Right ventricle myocardium superior (tissue), 1 donor: ENCODE measurements at places on chromosomes 2 and 18. TPM values are rescaled to one million over a fixed set of nuclear protein-coding genes. Genes with fewer than 3 reads are reported as not detected.

DNA sequence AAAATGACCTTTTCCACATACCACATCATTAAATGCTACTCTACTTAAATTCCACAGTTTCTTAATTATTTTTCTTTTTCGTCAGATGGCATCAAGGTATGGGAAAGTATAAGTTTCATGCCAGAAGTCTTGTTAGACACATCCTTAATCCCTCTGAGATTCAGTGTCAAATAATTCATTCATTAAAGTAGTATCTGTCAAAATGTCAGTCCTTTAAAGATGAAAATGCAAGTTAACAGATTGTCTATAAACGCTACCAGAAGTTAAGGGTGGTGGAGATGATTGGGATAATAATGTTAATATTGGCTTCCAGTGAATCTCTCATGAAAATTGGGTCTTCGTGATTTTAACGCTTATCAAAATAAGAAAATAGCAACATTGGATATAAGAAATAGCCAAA lies 504.2 kb upstream of the LINC00305 start:
- DNase-seq: no peak

DNA sequence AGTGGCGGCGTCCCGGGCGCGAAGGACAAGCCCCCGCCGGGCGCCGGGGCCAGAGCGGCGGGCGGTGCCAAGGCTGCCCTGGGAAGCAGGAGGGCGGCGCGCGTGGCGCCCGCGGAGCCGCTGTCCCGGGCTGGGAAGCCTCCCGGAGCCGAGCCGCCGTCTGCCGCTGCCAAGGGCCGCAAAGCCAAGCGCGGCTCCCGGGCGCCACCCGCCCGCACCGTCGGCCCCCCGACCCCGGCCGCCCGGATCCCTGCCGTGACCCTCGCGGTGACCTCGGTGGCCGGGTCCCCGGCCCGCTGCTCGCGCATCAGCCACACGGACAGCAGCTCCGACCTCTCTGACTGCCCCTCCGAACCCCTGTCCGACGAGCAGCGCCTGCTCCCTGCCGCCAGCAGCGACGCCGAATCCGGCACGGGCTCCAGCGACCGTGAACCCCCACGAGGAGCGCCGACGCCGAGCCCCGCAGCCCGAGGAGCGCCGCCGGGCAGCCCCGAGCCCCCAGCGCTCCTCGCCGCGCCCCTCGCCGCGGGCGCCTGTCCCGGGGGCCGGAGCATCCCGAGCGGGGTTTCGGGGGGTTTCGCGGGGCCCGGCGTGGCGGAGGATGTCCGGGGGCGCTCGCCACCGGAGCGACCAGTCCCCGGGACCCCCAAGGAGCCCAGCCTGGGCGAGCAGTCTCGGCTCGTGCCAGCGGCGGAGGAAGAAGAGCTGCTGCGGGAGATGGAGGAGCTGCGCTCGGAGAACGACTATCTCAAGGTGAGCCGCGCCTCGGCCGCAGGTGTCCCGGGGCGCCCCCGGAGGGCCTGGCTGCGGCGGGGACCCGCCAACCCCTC lies 820 bp downstream of the MTCL1 start:
- peak; percentile 44 for DNase-seq

GRCh38 chr2:233672886-233673285 lies 1.2 kb downstream of the UGT1A9 start:
- no peak for DNase-seq

DNA sequence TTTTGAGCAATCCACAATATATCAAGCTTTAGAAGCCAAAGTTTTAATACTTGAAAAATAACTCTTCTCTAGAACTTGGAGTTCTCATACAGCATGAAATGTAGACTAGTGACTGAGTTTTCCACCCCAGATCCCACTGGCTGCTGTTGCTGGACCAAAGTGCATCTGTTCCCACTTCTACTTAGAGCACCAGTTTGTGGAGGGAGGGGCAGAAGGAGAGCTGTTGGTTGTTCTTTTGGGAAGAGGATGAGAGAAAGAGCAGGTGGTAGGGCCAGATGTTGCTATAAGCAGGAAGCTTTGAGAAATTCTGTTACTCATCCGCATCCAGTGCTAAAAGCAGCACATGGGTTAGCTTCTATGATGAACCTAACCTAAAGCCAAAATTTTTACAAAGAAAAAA lies 59.0 kb downstream of the MBD2 start:
- DNase-seq: no peak

GRCh38 chr18:63046375-63046774 lies 273.2 kb downstream of the BCL2 start:
- no peak for DNase-seq

DNA sequence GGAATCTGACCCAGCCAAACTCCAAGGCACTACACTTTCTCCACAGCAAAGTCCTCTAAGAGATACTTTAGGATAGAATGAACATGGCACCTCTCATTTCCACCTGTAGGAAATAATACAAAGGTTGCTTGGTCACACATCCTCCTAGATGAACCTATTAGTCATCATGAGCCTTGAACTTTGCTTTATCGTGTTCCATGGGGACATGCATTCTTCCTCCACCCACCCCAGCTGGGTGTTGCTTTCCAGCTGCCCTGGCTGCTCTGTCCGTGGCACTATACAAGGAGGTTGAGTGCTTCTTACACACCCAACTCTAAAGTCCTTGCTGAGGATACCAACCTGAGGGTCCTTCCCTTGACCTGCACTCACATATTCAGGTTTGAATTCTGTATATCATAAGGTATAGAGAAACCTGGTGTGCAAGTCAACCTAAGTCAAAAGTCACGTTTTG lies 52.7 kb downstream of the SPRED2 start:
- DNase-seq: no peak

- no peak for DNase-seq
Observed at GRCh38 chr2:136531731-136532130, 233.6 kb upstream of the THSD7B start.

DNA sequence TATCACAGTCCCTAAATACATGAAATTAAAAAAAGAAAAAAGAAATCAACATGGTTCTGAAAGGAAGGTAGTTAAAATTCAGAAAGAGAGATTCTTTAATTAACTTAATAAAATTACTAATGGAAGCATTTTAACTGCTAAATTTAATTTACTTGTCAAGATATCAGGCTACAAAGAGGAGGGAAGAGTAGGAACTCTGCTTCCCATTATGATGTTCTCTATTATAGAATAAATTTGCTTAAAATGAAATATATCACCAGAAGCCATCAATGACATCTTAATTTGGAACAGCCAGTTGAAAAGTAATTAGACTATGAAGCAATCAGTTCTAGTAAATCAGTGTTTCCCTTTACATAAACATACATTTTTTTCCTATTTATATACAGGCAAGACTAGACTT lies 611.8 kb upstream of the FANCL start:
- no peak for DNase-seq

The CAB39 gene
- 80.9 TPM for total RNA-seq
